Fibroblast of mammary gland (primary cell): ENCODE measurements at places on chromosomes 11 and 22.

- no peak for DNase-seq
These were observed 112.0 kb downstream of the PLEKHA7 start for GRCh38 chr11:16902182-16902581.

GRCh38 chr11:78212586-78213371 is 24.1 kb downstream of the USP35 start:
- DNase-seq: peak; percentile 57

GRCh38 chr11:72972496-72973128 is 158.4 kb downstream of the ATG16L2 start:
- DNase-seq: peak; percentile 89

GRCh38 chr11:117669062-117669461 is 128.0 kb downstream of the DSCAML1 start:
- DNase-seq: no peak

GRCh38 chr11:123567466-123567865 is 87.0 kb downstream of the SCN3B start:
- DNase-seq: no peak

DNA sequence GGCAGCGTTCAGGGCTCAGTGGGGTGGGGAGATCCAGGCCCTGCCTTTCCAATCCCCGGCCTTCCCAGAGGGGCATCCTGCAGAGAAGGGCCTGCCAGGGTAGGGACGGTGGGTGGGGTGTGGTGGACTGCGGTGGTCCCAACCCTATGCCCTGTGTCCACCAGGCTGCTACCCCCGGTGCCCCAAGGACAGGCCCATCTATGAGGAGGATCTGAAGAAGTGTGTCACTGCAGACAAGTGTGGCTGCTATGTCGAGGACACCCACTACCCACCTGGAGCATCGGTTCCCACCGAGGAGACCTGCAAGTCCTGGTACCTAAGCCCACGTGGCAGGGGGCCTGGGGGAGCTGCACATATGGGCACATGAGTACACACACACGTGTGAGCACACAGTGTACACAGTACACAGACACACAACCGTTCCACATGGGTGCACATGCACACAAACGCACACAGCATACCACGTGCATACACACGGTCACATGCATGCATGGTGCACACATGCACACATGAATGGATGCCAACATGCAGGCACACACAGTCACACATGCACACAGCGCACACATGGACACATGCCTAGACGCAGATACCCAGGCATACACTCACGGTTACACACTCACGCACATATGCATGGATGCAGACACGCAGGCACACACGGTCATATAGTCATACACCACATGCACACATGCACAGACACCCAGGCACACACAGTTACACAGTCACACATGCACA is 16.1 kb downstream of the MUC2 start:
- no peak for DNase-seq

DNA sequence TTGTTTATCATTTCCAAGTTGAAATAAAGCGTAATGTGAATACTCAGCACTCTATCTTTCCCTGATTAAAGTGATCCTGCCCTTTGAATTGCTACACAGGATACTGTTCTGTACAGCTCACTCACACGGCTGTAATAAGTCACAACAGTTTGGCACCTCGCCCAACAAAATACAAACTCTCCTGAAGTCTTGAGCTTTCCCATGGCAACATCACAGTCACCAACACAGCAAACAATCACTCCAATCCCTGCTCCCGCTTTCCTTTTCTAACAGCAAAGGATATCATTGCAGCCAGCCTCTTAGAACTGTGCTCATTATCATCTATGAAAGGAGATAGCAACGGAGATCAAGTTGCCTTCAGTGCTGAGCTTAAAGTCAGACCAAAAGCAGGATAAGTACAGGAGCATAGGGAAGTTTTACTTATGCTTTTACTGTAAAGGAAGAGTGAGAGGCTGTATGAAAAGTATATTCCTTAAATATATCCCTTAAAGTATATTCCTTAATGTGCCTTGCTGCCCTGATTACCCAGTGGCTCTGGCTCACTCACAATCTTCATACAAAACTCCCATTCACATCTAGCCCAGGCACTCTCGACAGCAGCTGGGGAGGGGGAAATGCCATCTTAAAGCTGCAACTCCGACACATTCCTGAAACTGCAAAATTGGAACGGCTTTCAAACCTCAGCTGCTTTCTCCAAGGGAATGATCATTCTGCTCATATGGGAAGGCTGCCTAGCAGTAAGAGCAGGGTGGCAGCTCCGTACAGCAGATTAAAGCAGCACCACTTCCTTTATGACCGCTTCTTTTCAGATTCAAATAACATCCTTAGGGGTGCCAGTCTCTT is 35.8 kb downstream of the MAML2 start:
- DNase-seq: peak; percentile 100

- DNase-seq: peak; percentile 30
These were observed 13.7 kb downstream of the NFRKB start for GRCh38 chr11:129881570-129882170.

DNA sequence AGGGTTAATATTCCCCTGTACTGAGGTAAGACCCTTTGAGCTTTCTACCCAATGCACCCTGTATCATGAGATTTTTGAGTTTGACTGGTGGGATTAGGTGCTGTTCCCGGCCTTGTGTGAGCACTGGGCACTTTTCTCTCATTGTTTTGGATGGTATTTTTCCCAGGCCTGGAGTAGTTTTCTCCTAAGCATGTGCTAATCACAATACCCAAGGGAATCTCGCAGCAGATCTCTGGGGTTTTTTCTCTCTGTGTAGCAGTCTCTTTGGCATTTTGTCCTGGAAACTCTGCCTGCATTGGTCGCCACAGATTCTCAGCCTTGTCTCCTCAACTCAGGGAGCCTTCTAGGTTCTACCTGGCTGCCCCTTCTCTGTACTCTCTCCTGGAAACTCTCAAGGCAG is 19.9 kb downstream of the IGHMBP2 start:
- no peak for DNase-seq

DNA sequence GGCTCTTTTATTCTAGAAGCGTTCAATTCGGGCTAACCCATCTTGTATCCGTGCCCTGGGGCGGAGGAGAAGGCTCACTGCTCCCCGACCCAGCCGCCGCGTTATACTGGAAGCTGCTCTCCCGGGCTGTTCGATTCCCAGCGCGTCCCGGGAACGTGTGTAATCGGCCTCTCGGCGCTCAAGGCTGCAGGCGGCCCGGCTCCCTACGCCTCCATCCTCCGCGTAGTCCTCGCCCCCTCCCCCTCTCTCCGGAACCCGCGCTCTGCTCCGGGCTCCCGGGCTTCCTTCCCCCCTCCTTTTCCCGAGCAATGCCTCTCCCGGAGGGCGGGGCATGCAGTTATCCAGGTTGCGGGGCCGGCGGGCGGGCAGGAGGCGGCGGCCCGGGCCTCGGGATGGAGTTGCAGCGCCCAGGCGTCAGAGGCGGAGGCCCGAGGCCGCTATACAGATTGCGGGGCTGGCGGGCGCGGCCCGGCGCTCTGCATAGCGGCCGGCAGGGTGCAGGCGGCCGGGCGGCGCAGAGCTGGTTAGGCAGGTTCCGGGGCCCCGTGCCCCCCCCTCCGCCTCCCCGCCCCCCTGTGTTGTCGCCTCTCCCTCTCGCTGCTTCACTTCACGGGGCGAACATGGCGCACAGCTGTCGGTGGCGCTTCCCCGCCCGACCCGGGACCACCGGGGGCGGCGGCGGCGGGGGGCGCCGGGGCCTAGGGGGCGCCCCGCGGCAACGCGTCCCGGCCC is at the start of gene KMT2A:
Gene KMT2A, plus strand, starts transcription at position 600 of the 732 bp plus-strand sequence. Its CDS starts 21 bp downstream, at position 621.
- DNase-seq: peak; percentile 92

GRCh38 chr22:46737105-46737975 is 712 bp downstream of the CERK start:
- peak; percentile 46 for DNase-seq

GRCh38 chr11:45896422-45896984 is 10.6 kb downstream of the FREY1 start:
- DNase-seq: no peak
